Activated CD8-positive, alpha-beta memory T cell treated with anti-CD3 and anti-CD28 coated beads, Interleukin-2, amount 50 U/mL, for 48 hours (primary cell): ENCODE measurements at places on chromosomes 11 and 22.

- no peak for DNase-seq
These were observed 243.0 kb downstream of the CTTN start for GRCh38 chr11:70641369-70641768.

GRCh38 chr11:83865636-83866461 lies 579.7 kb upstream of the CCDC90B start:
- no peak for DNase-seq

DNA sequence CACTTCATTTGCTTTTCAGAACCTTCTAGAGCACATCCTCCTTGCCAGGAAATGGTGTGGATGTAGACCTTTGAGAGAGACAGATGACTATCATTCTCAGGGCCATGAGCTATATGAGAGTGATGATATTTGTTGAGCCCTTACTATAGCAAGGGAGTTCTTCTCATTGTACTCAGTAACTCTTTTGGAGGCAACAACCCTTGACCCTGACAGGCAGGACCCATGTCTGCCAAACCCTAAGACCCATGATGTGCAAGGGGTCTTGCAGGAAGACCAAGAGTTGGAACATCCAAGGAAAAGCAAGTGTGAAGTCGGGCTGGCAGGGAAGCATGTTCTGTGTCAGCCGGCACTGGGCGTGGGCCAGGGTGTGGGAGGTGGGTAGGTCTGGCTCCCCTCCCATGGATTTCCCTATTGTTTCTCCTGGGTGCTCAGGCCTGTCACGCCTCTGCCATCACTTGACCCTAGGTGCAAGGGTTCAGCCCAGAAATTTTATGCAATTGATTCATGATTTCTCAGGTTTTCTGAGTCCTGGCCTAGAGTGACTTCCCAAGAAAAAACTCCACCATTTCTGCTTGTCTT lies 1.2 kb downstream of the FOLR3 start:
- no peak for DNase-seq

- no peak for DNase-seq
These were observed 6.8 kb downstream of the MALAT1 start for GRCh38 chr11:65505466-65506289.
